ENCODE measurements at places on chromosomes 1 and 21. TPM values are rescaled to one million over a fixed set of nuclear protein-coding genes. Genes with fewer than 3 reads are reported as not detected.

MYOM3 gene
- total RNA-seq = 1.9 TPM

GRCh38 chr1:22618056-22618455 lies 18.4 kb upstream of the C1QA start:
- DNase-seq = no peak

GRCh38 chr1:206087091-206087490 lies 30.1 kb downstream of the AVPR1B start:
- DNase-seq = no peak

GRCh38 chr1:8858888-8859706 lies 19.4 kb downstream of the ENO1 start:
- DNase-seq = no peak

ST6GALNAC3 gene
- total RNA-seq = 20.2 TPM

ATP1A4 gene
- 0.19 TPM for total RNA-seq

GRCh38 chr1:65554829-65555228 lies 134.4 kb downstream of the LEPR start:
- no peak for DNase-seq

DNA sequence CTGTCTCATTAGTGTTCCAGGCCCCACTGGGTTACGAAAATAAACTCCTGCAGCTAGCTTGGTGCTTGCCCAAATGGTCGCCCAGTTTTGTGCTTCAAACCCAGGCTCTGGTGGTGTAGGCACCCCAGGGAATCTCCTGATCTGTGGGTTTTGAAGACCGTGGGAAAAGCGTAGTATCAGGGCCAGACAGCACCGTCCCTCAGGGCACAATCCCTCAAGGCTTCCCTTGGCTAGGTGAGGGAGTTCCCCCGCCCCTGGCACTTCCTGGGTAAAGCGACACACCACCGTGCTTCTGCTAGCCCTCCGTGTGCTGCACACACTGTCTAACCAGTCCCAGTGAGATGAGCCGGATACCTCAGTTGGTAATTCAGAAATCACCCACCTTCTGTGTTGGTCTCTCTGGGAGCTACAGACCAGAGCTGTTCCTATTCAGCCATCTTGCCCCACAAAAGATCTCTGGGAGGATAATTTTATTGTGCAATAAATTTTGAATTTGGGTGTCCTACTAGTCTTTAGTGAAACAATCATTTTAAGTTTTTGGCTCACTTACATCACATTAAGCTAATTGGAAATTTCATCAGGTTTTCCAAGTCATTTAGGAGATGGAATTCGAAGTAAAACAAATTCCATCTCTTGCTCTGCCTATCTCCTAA lies 9.4 kb upstream of the SLC25A24 start:
- no peak for DNase-seq

CFAP74 gene
- total RNA-seq = 0.36 TPM

GRCh38 chr1:193707271-193708021 lies 521.0 kb upstream of the B3GALT2 start:
- no peak for DNase-seq

KRTAP19-5 gene
- total RNA-seq = not detected

GRCh38 chr1:117029685-117030084 lies 28.1 kb downstream of the CD101 start:
- DNase-seq = no peak

DNA sequence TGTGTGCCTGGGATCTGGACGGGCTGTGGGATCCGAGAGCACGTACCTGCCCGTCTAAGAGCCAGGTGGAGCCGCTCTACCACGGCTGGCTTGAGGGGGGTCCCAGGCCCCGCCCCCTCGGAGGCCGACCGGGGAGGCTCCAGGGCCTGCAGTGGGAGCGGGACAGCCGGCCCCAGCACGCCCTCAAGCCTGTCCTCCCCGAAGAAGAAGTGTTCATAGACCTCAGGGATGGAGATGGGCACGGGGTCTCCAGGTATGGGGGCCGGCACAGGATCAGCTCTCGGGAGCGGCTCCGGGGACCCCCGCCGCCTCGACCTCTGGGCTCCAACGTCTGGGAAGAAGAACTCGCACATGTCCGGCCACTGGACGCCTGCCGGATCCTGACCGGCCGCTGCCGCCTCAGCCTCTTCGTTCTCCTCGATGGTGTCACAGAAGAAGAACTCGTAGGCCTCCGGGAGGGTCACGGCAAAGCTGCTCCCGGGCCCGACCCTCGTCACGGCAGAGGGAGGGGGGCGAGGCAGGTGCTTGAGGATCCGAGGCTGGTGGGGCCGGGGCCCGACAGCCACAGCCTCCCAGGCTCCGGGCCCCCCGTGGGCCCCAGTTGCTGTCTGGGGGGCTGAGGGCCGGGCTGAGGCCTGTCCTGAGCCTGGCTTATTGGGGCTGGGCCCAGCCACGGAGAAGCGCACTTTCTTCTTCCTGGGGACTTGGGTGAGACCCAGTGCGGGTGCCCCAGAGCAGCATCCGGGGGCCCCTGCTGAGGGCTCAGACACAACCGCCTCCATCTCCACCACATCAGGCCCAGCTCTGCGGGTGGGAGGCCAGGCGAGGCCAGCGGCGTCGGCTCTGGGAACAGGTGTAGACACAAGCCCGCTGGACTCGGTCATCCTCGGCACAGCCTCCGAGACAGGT lies 2.8 kb downstream of the PERM1 start:
- peak; percentile 47 for DNase-seq

CRP gene
- not detected for total RNA-seq

GRCh38 chr1:35883635-35884101 lies 659 bp downstream of the AGO1 start:
- DNase-seq = peak; percentile 70

GRCh38 chr1:226480461-226480860 lies 68.1 kb upstream of the STUM start:
- no peak for DNase-seq

TNFRSF1B gene
- 98.5 TPM for total RNA-seq

DNA sequence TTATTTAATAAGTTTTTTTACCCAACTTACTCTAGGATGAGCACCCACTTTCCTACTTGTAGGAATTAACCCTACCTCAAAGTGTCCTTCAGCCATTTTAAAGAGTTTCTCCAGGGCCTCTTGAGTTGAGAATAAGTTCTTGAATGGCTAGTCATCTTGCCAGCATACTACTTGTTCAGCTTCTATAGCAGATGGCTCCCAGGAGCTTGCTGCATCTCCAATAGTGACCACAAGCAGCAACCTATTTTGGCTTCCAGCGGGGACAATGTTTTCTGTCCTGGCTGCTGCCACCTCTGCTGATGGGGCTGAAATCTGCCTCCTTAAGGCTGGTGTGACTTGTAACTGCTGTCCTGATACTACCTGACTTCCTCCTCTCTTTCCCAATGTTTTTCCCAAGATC lies 20.8 kb upstream of the PIK3R3 start:
- no peak for DNase-seq

DNA sequence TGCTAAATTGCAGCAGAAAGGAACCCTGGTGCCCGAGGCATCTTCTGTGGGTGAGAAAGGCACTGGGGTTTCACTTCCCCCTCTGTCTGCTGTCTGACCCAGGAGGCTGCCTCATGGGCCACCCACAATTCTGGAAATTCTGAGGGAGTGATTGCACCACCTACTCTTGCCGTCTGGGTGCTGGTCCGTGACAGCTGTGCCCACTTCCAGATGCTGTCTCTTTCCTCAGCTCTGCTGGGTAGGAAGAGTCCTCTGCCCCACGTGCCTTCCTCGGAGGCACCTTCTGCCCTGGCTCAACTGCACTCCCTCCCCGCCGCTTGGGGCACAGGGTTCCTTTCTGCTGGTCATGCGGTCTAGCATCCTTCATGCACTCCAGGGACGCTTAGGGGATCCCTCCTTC lies 96.3 kb downstream of the ARHGEF10L start:
- no peak for DNase-seq

DNA sequence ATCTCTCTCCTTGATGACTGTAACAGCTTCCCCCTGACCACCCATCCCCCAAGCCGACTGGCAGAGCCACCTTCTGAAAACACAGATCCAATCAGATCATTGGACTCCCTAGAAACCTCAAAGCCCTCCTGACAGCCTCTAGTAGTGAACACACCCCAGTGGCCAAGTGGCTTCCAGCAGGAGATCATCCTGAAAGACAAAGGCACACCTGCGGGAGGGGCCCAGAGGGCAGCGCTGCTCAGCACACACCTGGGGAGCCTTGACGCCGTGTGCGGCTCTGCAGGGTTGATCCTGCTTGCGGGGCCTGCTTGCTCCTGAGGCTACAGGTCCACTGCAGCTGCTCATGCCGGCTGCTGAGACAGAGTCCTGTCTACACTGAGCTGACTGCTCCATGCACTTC lies 41.5 kb downstream of the SLC66A1 start:
- DNase-seq = no peak

MEGF6 gene
- total RNA-seq = 223 TPM

DNA sequence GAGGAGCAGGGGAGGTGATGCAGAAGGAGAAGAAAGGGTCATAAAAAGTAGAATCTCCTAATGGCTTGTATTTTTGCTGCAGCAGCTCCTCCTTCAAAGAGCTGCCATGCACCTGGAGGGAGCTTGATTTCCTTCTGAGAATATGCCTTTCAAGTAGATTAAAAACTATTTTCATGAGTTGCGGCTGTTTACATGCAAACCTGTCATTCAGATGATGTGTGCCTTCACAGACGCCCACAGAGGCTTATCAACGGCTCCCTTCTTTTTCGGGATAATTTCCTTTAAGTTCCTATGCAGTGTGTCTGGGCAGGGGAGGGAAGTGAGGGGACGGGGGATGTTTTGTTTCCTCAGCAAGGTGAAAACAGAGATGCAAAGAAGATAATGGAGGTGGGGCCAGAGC lies 38.8 kb downstream of the TNR start:
- no peak for DNase-seq

DNA sequence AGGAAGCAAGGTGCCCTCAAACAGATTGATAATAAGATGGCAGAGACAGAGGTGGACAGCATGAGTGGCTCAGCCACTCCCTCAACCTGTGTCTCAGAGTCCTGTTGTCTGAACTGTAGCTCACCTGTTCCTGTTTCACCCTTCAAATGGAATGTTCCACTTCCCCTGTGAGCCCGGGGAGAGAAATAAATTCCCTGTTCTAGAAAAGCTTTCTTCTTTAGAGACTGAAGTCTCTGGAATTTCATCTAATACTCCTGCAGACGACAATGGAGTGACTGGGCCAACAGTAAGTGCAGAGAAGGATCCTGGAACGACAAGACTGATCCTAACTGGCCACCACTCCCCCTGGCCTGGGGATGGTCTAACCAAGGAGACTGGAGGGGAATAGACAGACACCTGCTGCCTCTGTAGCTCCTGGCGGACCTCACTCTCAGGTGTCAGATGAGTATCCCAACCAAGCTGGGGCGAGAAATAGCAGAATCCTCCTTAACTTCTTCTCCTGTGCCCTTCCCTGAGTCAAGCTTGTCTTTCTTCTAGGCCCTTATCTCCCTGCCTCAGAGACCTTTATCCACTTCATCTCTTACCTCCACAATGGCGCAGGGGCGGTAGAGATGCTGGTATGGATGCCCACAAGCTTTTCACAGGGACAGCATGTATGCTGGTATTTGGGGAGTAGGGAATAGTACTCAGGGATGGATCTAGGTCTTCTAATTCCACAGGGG lies 45.4 kb downstream of the PLEKHA6 start:
- DNase-seq = no peak

DNA sequence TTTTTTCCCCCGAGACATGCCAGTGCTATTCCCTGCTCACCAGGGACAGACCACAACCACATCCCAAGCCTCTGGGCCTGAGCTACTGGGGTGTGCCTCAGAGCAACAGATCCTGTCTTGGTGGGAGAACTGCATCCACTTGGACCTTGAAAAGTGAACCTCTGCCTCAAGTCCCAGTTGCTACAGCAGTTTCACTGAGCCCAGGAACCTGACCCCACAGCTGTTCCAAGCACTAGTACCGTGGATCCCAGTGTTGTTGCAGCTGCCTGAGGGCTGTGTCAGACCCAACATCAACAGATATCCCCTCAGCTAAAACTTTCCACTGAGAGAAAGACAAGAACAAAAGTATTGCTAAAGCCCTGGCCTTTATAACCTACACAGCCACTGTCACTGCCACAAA lies 373.0 kb downstream of the PLPP3 start:
- no peak for DNase-seq

ADAM30 gene
- total RNA-seq = not detected

- no peak for DNase-seq
These were observed at the start of gene GRIK1 for GRCh38 chr21:29939924-29940275. TSS of gene GRIK1 (minus strand) at chr21:29939996.

DNA sequence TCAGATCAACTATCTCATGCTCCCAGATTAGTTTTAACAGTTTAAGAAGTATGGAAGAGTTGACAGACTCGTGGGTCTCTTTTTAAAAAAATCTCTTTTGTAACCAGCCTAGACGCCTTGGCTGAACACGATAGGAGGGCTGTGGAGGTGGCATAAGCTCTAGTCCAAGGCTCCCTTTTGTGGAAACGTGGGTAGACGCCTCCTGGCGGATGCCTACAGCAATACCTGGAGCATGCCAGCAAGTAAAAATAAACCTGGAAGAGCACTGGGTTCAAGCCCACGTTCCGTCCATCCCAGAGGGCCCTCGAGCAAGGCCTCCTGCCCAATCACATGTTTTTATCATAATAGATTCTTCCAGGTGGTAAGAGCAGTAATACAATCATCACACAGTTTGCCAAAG lies 87.9 kb downstream of the RGS7 start:
- no peak for DNase-seq

- DNase-seq = no peak
These were observed 321.9 kb downstream of the SETD4 start for GRCh38 chr21:35738347-35738961.

SLC26A9 gene
- not detected for total RNA-seq

MACF1 gene
- total RNA-seq = 613 TPM

GRCh38 chr1:44212355-44213221 lies 683 bp upstream of the DMAP1 start:
- DNase-seq = no peak

AMY2B gene
- 27.3 TPM for total RNA-seq

DNA sequence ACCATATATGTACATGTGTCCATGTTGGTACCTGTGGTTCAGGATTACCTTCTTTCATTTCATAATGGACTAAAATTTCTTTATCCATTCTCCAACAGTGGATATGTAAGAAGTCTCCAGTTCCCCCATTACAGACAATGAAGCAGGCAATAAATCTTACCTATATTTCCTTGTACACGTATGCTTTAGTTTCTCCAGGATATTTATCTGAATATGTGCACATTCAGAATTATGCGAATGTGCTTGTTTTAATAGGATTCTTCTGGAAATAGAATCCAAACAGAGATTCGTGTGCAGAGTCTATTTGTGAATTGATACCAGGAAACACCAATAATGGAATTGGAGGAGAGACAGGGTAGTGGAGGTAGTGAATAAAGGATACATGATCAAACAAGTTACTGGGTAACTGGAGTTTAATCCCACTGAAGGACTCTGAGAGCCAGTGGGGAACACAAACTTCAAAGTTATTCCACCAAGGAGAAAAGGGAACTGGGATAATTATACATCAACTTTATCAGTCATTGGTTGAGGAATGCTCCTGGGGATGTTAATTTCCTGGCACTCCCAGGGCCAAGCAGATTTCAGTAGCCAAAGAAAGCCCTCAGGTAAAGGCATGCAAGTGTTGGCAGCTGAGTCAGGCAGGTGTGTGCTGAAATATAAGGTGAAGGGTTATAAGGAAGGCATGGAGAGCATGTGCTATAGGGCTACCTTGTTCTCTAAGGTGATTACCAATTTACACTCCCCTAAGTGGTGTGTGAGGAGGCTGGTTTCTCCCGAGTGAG lies 374.9 kb upstream of the PBX1 start:
- no peak for DNase-seq
